Lower lobe of right lung (tissue), 2 donors: ENCODE measurements at places on chromosomes 2 and 18. TPM values are rescaled to one million over a fixed set of nuclear protein-coding genes. Genes with fewer than 3 reads are reported as not detected.

DNA sequence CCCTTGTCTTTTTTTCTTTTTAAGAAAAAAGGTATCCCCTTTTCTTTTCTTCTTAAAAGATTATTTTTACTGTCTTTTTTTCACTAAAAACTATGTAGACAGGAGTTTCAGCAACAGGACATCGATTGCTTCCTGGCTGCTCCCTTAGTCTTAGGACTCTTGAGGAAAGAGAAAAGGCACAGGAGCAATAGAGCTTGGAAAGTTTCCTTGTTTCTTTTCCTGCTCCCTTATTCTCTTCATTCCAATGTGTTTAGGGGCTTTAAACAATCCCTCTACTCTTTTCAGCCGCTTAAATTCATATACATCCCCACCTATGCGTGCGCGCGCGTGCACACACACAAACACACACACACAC lies 225.9 kb upstream of the FBXO11 start:
- no peak overlapping the region for H3K4me3 ChIP-seq
- H3K27me3 ChIP-seq = no peaks in the 10 kb centered on the region
- H3K27ac ChIP-seq = no peak overlapping the region
- no peaks in the 10 kb centered on the region for H3K36me3 ChIP-seq

- H3K36me3 ChIP-seq = no peaks in the 10 kb centered on the region
- peaks cover 19% of the 10 kb centered on the region for H3K4me1 ChIP-seq
- DNase-seq = no peak
- no peaks in the 10 kb centered on the region for H3K27me3 ChIP-seq
These were observed 762 bp downstream of the INO80C start for GRCh38 chr18:35497027-35497369.

The KIAA2012 gene
- 2.8 TPM for total RNA-seq

The TRABD2A gene
- total RNA-seq = 5.4 TPM

GRCh38 chr18:60554967-60555366 lies 182.4 kb upstream of the MC4R start:
- H3K4me1 ChIP-seq = no peaks in the 10 kb centered on the region
- no peaks in the 10 kb centered on the region for H3K36me3 ChIP-seq
- no peak overlapping the region for H3K27ac ChIP-seq
- no peak overlapping the region for H3K4me3 ChIP-seq
- no peak for DNase-seq
- no peaks in the 10 kb centered on the region for H3K27me3 ChIP-seq

The NAPG gene
- total RNA-seq = 28.1 TPM

The KCNIP3 gene
- 2.6 TPM for total RNA-seq

The FBXO48 gene
- total RNA-seq = 2.3 TPM

DNA sequence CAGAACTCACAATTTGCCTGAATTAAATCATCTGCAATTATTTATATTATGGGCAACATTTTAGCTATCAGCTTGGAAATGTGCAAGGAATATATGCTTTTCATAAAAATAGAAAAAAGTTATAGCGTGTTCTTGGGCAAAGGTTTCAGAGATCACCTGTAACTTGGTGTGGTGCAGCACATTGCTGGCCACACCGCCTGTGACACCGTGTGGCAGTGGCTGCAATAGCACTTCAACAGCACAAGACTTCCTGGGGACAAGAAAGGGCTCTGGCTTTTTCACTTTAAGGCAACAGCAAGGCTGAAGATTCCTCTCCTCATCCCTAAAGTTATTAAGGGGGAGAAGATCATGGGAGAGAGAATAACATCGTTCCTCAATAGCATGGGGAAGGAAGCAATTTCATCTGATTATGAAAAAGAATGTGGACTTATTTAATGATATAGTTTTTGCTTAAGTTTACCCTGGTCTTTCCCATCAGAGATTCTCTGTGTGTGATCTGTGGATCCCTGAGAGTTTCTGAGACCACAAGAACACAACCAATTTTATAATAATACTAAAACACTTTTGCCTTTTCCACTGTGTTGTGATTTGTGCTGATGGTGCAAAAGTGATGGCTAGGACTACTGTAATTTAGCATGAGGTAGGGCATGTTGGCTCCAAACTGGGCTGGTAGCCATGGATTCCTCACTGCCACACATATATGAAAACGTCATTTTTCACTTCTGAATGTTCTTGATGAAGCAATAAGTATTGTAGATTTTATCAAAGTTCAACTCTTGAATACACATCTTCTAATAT lies 15.0 kb upstream of the SERPINB3 start:
- H3K27ac ChIP-seq = no peak overlapping the region
- DNase-seq = no peak
- no peak overlapping the region for H3K4me3 ChIP-seq

GRCh38 chr2:45979065-45979464 lies 318.1 kb upstream of the EPAS1 start:
- H3K36me3 ChIP-seq = peaks cover 18% of the 10 kb centered on the region
- no peaks in the 10 kb centered on the region for H3K27me3 ChIP-seq
- H3K27ac ChIP-seq = no peak overlapping the region
- no peaks in the 10 kb centered on the region for H3K4me1 ChIP-seq
- no peak overlapping the region for H3K4me3 ChIP-seq

The GREB1 gene
- total RNA-seq = 2.3 TPM

The ALKAL2 gene
- 6.7 TPM for total RNA-seq
